ENCODE measurements at places on chromosomes 12 and 14.

DNA sequence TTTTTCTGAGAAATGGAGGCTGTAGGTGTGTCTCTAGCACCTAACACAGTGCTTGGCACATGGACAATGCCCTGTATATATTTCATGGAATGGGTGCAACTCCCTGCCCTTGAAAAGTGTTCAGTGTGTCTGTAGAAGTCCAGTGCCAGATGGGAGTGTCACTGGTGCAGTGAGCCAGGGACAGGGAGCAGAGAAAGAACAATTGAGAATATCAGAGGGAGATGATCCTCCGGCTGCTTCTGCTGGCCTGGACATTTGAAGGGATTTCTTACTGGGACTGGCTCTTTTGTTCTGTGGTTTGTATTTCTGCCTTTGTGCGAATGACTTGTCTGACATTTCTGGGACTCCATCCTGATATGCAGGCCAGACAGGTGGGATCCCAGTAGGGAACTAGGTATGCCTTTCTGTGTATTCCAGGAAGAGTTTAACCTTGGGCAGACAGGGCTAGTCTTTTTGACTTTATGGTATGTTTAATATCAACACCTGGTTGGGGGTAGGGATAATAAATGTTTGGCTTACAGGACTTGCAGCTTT lies 328.0 kb downstream of the NRXN3 start:
- DNase-seq, result no peak

DNA sequence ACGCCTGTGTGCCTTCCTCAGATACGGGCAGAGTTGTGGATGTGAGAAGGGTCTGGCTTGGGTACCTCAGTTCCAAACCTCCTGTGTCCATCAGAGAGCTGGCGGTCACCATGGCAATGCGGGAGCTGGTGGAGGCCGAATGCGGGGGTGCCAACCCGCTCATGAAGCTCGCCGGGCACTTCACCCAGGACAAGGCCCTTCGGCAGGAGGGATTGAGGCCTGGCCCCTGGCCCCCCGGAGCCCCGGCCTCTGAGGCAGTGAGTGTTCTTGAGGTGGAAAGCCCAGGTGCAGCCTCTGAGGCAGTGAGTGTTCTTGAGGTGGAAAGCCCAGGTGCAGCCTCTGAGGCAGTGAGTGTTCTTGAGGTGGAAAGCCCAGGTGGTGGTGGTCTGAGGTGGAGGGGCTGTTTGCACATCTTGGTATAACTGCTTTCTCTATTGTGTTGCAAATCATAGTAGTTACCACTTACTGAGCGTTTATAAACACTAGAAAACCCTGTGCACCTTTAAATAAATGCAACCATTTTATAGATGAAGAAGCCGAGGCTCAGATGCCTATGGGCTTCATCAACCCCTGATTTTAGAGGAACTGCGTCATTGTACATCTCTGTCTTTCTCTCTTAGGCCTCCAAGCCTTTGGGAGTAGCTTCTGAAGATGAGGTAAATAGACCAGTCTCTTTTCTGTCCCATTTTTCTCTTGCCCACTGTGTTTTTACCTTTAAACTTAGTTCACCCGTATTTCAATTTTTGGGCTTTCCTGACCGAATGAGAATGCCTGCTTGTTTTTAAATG lies 976 bp downstream of the PEX5 start:
- DNase-seq, result no peak

DNA sequence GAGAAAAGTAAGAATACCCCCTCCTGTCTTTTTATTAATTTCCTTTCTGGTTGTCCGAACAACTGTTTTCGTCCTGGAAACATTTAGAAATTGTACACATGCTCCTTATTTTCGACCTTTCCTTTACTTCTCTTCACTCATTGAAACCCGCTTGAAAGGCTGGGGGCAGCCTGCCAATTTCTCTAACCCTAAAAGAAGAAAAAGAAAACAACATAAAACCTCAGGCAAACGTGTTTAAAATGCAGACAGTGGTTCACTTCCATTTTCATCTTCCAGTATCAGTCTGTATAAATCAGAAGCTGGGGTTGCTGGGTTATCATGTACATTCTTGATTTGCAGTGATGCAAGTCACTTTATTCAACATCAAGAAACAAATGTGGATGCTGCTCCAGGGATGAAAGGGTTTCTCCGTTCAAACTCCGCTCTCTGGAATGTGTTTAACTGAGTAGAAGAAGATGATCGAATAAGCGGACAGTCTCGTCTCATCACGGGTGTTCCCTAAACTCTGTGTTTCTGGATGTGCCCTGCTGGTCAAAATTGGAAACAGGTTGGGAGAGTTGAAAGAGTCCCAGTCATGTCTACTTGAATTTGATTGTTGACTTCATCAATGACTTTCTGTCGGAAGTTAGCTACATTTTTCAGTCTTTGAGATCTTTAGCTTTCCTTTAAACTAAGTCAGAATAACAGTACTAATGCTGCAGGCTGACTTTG lies 1042.2 kb downstream of the BCL11B start:
- DNase-seq, result no peak

- no peak for DNase-seq
These were observed 243.7 kb upstream of the RGS6 start for GRCh38 chr14:71688576-71688975.

- no peak for DNase-seq
These were observed 124.5 kb downstream of the PTCSC3 start for GRCh38 chr14:36052063-36052462.

GRCh38 chr14:71063351-71063750 lies 156.1 kb downstream of the PCNX1 start:
- DNase-seq, result no peak

DNA sequence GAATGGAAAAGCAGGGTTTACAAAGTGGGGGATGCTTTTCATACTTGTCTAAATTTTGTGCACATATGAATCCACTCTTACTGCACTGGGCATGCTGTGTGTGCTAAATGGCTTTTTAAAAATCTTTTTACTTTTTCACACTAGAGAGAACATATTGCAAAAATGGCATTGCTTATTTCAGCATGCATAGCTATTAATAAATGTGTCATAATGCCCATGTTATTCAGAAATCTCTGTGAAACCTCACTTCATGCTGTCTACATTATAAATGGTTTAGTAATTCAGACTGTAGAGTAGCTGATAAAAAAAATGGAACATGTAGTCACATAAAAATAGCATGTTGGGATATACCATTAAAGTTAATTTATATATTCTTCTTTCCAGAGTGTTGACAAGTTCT lies 593.8 kb downstream of the RPL10L start:
- no peak for DNase-seq

- DNase-seq, result no peak
These were observed 19.9 kb downstream of the EIF2B2 start for GRCh38 chr14:75022655-75023054.

- no peak for DNase-seq
These were observed 90.2 kb downstream of the NTN4 start for GRCh38 chr12:95700316-95700785.

- no peak for DNase-seq
These were observed 1768.1 kb upstream of the SEL1L start for GRCh38 chr14:83301791-83302190.

GRCh38 chr12:7788294-7788660 lies 925 bp upstream of the NANOG start:
- DNase-seq, result no peak

- DNase-seq, result no peak
These were observed 14.8 kb upstream of the CALM1 start for GRCh38 chr14:90381999-90382451.

- DNase-seq, result no peak
These were observed 777.9 kb upstream of the TMEM132C start for GRCh38 chr12:127489061-127489460.

DNA sequence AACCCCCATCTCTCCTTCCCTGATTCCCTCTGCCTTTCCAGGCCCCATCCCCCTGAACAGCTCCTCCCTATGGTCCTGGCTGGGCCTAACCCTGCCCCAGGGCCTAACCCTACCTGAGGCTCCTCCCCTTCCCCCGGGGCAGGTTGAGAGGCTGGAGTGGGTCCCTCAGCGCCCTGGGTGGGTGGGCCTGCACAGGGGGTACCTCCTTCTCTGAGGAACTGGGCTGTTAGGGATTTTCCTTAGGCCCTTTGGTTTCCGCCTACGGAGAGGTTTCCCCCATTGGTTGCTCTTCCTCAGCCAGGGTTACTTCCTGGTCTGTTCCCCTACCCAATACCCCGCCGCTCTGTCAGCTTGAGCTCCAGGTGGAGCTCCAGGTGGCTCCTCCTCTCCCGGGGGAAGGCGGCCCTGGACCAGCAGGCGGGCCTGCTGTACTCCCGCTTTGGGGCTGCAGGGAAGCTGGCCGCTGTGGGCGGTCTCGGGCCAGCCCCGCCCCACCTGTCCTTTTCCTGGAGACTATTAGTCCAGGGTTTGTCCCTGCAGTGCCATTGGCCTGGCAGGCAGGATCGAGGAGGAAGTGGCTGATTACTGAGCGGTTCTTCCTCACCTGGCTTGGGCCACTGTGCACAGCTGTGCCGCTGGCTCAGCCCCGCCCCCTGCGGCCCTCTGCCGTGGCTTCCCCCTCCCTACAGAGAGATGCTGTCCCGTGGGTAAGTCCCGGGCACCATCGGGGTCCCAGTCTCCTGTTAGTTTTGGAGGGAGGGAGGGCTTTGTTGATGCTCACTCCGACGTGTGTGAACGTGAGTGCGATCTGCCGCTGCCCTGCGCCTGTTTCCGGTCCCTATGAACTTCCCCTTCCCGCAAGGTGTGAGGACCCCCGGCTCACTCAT lies 2.5 kb downstream of the C12orf57 start:
- no peak for DNase-seq

GRCh38 chr14:36424478-36425102 lies 95.4 kb downstream of the NKX2-1 start:
- DNase-seq, result no peak

GRCh38 chr14:59582845-59583509 lies 6.4 kb upstream of the CCDC175 start:
- DNase-seq, result no peak

DNA sequence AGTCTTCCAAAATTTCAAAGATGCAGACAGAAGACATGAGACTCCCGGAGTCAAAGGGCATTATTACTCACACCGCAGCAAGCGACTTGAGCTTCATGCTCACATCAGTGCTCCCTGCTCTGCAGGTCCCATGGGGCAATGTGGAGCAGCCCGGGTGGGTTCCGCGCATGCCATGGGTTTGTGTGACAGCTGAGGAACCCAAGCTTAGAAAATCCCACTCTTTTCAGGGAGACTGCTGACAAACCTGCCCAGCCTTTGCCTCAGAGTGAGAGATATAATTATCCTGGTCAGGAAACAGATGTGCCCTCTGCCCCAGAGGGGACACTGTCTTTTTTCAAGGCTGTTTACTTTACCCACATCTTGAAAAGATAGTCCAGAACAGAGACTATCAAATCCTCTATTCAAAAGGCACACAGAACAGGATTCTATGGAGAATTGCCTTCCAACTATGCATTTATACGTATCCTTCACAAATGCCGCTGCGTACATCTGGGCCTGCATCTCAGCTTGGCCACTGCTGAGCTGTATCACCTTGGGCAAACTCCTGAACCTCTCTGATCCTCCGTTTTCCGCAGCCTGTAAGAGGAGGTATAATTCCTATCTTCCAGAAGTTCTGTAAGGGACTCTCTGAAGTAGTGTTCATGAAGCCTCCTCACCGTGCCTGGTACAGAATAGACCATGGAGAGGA lies 16.0 kb downstream of the C14orf132 start:
- DNase-seq, result no peak

- no peak for DNase-seq
These were observed 171.1 kb upstream of the PRMT8 start for GRCh38 chr12:3319723-3320492.

DNA sequence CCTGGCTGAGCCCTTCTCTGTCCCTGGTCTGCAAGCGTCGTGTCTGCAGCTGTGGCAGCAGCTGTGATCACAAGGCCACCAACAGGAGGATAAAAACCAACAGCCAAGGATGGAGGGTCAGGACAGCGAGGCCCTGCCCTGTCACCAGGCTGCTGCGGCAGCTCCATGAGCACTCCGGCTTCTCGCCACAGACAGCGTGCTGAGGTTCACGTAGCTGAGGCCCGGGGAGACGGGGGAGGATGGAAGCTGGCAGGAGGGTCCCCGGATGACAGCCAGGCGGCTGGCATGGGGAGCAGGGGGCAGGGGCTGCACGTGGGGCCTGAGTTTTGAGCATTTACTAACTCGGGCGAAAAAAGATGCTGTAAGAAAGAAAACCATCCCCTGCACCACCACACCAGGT lies 5.4 kb downstream of the XRCC3 start:
- DNase-seq, result no peak

- DNase-seq, result no peak
These were observed 1365.7 kb downstream of the AACS start for GRCh38 chr12:126430921-126431320.

DNA sequence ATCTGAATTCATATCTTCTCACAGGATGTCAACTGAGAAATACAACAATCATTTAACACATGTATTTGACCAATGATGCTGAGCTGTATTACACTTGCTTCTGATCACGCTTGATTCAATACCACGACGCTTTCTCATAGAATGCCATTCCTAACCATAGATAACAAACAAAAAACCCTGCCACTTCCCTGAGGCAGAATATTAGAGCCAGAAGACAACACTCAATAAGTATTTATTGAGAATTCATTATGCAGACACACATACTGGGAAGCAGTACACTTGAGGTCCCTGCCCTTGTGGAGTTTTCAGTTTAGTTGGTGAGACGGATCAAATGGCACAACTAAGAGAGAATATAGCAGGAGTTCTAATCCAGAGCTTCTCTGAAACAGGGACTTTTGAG lies 32.4 kb downstream of the BLTP3B start:
- DNase-seq, result no peak

- DNase-seq, result no peak
These were observed 108.1 kb downstream of the TTLL5 start for GRCh38 chr14:75769047-75769685.

DNA sequence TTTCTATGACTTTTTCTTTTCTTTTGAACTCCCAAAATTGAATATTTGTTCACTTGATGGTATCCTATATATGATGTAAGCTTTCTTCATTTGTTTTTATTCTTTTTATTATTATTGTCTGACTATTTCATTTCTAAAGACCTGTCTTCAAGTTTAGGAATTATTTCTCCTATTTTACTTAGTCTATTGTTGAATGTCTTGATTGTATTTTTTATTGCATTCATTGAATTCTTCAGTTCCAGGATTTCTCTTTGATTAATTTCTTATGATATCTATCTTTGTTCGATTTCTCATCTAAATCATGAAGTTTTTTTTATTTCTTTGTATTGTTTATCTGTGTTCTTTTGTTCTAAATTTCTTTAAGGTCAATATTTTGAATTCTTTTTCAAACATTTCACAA lies 238.8 kb downstream of the TTC6 start:
- DNase-seq, result no peak

DNA sequence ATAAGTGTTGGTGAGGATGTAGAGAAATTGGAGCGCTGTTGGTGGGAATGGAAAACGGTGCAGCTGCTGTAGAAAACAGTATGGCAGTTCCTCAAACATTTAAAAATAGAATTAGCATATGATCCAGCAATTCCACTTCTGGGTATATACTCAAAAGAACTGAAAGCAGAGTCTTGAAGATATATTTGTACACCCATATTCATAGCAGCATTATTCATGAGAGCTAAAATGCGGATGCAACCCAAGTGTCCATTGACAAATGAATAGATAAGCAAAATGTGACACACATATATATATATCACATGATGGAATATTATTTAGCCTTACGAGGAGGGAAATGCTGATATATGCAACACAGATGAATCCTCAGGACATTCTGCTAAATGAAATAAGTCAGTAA lies 84.7 kb upstream of the CEP83 start:
- DNase-seq, result no peak

- DNase-seq, result no peak
These were observed 76.3 kb upstream of the TBX3 start for GRCh38 chr12:114760151-114760877.

- DNase-seq, result no peak
These were observed 19.3 kb downstream of the KMT2D start for GRCh38 chr12:49041036-49041880.
